ENCODE measurements at places on chromosomes 6 and 20.

GRCh38 chr6:137246791-137247202 is 27.6 kb upstream of the IFNGR1 start:
- DNase-seq = no peak

DNA sequence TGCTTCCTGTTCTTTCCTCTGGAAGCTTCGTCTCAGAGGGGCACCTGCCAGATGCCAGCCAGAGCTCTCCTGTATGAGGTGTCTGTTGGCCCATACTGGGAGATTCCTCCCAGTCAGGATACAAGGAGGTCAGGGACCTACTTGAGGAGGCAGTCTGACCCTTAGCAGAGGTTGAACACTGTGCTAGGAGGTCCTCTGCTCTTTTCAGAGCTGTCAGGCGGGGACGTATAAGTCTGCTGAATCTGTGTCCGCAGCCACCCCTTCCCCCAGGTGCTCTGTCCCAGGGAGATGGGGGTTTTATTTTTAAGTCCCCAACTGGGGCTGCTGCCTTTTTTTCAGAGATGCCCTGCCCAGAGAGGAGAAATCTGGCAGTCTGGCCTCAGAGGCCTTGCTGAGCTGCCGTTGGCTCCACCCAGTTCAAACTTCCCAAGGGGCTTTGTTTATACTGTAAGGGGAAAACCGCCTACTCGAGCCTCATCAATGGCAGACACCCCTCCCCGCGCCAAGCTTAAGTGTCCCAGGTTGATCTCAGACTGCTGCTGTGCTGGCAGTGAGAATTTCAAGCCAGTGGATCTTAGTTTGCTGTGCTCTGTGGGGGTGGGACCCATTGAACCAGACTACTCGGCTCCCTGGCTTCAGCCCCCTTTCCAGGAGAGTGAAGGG is 326.7 kb downstream of the BCKDHB start:
- no peak for DNase-seq

GRCh38 chr6:81834141-81834681 is 81.7 kb upstream of the TENT5A start:
- DNase-seq = no peak

DNA sequence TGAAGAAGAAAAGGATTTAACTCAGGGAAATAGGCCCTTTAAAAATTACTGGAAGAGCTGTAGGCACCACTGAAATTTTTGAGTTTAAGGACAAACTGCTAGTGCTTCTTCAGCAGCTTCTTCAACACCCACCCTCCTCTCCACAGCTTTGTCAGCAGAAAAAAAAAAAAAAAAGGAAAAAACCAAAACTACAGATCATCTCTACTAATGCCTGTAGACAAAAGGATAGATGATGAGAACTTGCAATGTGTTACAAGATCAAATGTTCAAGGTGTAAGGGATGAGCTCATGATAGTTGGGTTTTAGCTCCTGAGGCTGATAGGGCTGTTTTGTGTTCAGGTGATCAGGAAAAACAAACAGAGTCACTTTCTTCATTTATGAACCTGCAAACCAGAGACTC is 55.2 kb upstream of the PREP start:
- no peak for DNase-seq

GRCh38 chr6:111358454-111358853 is 124.6 kb downstream of the REV3L start:
- DNase-seq = no peak

- no peak for DNase-seq
Measured at GRCh38 chr6:37679539-37680476, 17.9 kb downstream of the MDGA1 start.

DNA sequence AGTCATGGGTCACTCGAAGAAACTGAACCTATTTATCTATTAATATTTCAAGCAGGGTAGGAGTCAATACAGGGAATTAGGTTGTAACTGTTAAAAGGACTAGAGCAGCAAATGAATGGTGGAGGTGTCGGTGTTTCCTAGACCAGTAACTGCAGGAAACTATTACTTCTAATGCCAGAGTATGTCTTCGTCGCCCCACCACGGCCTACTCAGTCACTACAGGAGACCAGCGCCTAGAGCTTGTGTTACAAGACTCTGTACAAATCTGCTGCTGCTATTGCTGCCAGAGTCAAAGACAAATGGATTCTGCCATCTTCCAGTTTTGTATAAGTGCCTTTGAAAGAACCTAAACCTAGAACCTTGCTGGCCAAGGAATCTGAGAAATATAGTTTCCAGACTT is 343.9 kb downstream of the SOX4 start:
- no peak for DNase-seq

DNA sequence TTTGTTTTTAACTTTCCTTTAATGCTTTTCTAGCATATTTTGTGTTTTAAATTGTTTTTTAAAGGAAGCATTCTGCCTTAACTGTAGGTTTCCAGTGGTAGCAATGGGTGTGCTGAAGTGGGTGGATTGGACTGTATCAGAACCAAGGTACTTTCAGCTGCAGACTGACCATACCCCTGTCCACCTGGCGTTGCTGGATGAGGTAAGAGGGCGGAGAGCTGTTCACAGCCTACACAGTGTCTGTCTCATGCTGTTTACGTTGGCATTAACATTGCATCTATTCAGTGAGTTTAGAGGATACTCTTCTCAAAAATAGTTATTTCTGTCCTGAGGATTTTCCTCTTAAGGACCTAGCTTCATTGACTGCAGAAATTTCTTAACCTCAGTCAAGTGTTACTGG is 11.9 kb downstream of the NELFCD start:
- DNase-seq = no peak

DNA sequence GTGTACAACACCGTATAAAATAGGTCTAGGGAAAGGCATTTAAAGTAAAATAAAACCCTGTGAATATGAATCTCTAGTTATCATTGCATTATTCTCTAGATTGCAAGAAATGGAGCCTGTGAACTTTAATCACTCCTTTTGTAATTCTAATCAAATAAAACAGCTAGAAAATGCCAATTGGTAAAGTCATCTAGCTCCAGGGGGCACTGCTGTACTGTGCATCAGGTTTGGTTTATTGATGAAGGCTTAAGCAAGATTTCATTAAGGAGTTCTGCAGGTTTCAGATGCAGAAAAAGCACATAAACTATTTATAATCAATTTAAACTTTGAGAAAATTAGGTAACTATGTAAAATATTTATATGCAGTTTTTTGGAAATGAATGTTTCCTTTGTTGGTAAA is 645.0 kb downstream of the PHF3 start:
- no peak for DNase-seq

GRCh38 chr20:48284837-48285236 is 499.6 kb upstream of the SULF2 start:
- DNase-seq = no peak

DNA sequence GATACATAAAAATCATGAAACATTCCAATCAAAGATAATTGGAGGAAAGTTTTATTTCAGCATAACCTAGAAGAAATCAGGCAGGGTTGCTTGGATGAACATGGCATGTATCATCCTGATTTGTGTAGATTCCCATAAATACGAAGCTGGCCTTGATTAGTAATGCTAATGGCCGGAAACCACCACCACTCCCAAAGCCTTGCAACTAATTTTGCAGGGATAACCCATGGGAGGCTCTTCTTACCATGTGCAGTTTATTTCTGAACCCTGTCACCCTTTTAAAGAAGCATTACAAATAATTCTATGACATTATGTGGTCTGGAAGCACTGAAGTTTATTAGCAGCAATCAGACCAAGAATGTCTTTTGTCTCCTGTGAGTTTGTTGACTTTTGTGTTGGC is 80.8 kb downstream of the AIG1 start:
- DNase-seq = no peak

- no peak for DNase-seq
Measured at GRCh38 chr6:152351110-152351509, 286.1 kb downstream of the SYNE1 start.

- no peak for DNase-seq
Measured at GRCh38 chr6:53691252-53691651, 25.7 kb upstream of the KLHL31 start.

GRCh38 chr6:98039443-98039842 is 756.4 kb upstream of the MMS22L start:
- no peak for DNase-seq

DNA sequence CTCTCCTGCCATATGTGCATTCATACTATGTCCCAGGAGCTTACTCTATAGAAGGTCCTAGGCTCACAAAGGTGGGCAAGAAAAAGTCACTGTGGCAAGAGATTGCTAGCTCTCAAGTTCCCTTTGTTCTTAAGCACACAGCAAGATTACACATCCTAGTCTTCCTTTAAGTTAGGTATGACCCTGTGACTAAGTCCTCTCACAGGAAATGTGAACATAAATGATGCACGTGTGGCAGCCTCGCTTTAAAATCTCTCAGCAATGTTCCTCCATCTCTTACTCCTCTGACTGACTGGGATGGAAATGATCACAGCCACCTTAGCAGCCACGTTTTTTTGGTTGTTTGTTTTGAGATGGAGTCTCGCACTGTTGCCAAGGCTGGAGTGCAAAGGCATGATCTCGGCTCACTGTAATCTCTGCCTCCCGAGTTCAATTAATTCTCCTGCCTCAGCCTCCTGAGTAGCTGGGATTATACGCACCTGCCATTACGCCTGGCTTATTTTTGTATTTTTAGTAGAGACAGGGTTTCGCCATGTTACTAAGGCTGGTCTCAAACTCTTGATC is 35.7 kb upstream of the HAO1 start:
- no peak for DNase-seq

- no peak for DNase-seq
Measured at GRCh38 chr6:80862756-80863155, 756.3 kb downstream of the BCKDHB start.

GRCh38 chr20:1807394-1807793 is 87.8 kb upstream of the SIRPA start:
- DNase-seq = no peak

- DNase-seq = no peak
Measured at GRCh38 chr20:61990484-61990883, 75.2 kb downstream of the TAF4 start.

DNA sequence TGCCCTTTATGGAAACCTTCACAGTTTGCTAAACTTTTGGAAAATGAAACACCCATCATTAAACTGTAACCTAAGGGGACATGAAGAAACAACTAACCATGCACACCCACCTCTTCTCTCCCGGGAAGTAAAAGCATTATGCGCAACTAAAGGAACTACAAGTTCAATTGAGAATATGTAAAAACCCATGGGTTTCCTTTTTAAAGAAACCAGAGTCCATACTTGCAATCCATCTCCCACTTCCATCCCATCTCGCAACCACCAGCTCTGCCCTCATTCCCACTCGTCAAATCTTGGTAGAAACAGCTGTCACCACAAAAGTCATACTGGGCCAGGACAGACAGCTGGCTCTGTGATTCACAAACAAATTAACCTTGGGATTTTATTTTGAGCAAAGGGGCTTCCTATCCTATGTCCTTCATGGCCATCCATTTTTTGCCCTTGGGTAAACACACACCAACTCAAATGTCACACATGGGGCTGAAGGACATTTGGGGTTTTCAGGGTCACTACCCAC is 81.5 kb downstream of the HAO1 start:
- DNase-seq = no peak

DNA sequence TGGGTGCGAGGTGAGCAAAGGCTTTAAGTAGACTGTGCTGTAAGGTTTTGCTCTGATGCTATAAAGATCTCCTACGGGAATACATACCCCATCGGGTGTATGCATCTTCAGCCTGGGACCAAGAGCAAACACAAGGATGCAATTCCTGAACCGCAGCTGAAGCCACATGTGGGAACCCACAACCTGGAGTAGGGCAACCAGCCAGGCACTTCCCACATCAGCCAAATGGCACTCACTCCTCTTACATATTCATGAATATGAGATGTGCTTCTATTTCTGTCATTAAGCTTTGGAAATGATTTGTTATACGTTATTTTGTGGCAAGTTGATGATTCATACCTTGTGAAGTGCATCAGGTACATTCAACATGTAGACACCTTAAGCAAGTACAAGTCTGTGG is 619.2 kb downstream of the C6orf118 start:
- no peak for DNase-seq

DNA sequence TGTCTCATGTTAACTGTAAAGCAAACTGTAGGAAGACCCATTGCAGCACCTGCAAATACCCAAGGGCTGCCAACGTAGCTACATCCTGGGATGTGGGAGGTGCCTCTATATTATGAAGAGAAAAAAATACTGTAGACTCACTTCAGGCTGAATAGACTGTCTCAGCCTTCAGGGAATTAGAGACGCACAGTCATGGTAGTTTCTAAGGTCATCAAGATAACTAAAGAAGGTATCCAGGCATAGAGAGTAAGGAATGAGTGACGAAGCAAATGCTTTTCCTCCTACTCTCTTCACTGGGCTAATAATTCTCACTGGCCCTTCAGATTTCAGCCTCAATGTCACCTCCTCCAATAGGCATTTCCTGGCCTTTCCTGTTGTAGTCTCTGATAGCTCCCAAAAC is 121.6 kb upstream of the ECI2 start:
- no peak for DNase-seq

DNA sequence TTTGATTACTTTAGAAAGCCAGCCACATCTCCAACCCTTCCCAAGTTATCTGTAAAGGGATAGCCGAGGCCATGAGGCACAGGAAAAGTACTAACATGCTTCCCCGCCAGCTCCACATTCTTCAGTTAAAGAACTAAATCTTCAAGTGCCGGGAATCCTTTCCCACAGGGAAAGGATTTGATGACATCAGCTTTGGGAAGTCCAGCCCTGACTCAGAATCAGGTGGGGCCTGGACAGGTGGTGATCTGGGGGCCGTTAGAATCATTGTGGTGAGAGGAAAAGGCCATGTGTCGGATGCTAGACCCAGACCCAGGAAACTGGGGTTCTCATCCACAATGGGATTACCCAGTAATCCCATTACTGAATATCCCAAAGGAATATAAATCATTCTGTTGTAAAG is 580.0 kb downstream of the QKI start:
- no peak for DNase-seq

DNA sequence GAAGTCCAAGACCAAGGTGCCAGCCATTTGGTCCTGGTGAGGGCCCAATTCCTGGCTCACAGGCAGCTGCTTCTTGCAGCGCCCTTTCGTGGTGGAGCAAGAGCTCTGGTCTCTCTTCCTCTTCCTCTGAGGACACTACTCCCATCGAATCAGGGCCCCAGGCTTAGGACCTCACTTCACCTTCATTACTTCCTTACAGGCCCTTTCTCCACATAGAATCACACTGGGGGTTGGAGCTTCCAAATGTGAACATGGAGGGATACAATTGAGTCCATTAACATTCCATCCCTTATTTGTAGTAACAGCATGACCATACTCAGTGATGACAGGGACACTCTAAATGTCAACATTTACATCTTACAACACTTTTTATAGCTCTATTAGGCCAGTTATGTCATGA is 2.3 kb downstream of the RAMACL start:
- DNase-seq = no peak

GRCh38 chr6:44176762-44177509 is 18.3 kb downstream of the CAPN11 start:
- no peak for DNase-seq

- peak; percentile 85 for DNase-seq
Measured at GRCh38 chr6:155186052-155186658, 77.7 kb upstream of the CLDN20 start.

DNA sequence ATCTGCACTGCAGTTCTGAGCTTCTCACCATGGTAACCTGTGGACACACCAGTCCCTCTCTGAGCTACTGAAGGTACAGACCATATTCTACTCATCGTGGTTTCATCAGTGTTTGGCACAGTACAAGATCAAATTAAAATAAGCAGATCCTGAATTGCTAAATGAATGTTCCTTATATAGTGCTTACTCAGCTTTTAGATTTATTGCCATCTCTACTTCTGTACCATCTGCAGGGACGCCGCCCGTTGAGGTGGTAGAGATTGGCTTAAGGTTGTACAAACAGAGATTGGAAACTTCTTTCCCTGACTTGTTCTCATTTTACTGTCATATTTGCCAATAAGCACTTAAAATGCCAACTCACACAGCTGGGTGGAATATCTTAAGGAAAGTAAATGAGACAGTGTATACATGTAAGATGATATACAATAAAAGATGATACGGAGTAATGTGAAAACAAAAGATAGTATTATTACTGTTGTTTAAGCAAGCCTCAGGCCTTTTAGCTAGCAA is 223.4 kb upstream of the FOXQ1 start:
- no peak for DNase-seq

Data from T-helper 2 cell treated with Interferon-gamma antibody and Interleukin-4, amounts not matched to agents 5 μg/mL and 100 μg/mL, for 36 hours (primary cell).